ENCODE measurements at places on chromosomes 5 and 9.

DNA sequence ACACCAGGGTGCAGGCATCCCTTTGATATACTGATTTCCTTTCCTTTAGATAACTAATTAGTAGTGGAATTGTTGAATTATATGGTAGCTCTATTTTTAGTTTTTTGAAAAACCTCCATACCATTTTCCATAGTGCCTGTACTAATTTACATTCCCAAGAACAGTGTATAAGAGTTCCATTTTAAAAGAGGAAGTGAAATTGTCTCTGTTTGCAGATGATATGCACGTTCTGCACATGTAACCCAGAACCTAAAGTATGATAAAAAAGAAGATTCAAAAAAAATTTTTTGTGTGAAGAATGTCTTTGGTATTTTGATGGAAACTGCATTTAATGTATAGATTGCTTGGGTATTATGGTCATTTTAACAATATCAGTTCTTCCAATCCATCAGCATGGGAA is 424.0 kb upstream of the CCNH start:
- DNase-seq: no peak

DNA sequence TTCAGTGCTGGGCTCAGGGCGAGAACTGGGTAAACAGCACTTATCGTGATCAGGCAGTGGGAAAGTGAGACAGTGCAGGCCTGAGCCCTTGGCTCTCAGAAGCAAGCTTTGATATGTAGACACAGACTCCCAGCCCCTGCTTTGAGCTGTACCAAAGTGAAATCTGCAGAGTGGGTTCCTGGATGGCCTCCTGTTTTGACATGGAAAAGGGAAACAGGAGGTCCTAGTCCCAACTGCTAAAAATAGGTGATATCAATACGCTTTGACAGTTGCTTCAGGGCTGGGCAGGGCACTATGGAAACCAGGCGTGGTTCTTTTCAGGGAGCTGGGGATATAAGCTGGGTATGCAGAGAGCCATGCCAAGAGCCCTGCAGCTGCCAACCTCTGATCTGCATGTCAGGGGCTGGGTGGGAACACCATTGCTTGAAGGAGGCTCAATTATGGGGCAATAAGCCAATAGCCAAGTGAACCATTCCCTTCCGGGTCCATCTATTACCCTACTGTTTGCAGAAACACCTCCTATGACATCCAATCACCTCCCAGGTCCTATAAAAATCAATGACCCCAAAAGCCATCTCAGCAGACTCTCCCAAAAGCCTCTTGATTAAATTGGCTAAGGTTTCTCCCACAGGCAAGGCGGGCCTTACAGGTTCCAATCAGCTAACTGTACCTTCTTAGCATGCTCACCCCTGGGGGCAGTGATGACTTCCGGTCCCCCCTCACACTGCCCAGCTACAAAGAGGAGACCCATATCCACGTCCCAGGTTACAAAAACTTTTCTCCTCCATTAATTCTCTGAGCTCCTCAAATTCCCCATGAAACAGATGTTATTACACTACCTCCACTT is 45.8 kb downstream of the EPB41L4B start:
- no peak for DNase-seq

DNA sequence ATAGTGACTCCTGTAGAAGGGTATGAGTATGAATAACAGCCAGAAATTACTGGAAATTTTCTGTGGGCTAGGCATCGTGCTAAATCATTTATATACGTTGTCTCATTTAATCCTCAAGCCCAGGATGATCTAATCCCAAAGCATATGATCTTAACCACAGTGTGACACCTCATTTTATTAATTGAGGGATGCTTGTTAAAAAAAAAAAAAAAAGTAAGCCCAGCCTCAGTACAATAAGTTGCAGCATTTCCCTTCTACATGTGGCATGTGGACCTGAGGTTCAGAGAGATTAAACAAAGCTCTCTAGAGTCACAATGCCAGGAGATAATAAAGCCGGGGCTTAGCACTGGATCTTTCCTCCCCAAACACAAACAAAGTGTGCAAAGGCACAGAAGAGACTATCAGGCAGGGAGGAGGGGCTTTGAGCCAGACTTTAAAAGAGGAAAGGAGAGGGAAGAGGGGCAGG is 49.5 kb downstream of the KLF4 start:
- DNase-seq: no peak

DNA sequence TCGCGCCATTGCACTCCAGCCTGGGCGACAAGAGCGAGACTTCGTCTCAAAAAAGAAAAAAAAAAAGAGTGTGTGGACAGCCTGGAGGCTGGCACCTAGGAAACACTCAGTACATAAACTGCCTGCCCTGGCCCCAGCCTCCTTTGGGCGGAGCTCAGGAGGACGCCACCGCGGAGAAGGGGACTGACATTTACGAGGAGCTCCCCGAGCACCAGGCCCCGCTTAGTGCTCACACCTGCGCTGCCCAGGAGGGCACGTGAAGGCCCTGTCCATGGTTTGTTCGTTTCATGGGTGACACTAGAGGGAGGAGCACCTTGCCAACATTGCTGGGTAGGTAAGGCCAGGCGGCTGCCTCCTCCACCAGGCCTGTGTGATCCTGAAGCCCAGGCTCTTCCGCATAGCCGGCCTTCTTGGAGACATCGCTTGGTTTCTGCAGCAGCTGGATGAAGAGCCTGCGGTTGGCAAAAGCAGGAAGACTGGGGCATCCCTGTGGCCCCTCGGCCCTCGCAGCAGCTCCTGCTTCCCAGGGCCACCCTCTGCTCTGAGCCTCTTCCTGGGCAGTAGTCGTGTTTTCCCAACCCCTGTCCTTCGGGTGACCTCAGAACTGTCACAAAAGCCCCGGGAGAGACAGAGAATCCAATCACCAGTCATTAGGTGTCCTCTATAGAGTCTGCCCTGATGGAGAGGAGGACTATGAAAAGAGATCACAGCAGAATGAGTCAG is 26.2 kb upstream of the LAMC3 start:
- DNase-seq: no peak

- no peak for DNase-seq
These were observed 47.7 kb downstream of the PWWP2A start for GRCh38 chr5:160071516-160071915.

GRCh38 chr9:104858271-104858670 is 69.7 kb downstream of the ABCA1 start:
- no peak for DNase-seq

DNA sequence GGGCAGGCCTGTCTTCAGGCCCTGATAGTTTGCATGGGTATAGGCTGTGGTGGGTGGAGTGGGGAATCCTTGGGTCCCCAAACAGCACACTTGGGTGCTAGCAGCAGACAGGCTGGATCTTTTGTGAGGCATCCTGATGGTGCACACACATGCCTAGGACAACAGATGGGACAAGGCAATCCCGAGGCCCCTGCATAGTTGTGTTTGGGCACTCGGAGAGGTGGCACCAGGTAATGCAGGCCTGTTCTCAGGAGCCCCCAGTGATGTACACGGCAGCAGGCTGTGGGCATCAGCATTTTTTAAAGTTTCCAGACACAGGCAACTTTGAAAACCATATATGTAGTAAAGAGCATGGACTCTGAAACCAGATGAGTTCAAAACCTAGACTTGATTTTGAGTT is 65.4 kb downstream of the EPB41L4A start:
- no peak for DNase-seq

DNA sequence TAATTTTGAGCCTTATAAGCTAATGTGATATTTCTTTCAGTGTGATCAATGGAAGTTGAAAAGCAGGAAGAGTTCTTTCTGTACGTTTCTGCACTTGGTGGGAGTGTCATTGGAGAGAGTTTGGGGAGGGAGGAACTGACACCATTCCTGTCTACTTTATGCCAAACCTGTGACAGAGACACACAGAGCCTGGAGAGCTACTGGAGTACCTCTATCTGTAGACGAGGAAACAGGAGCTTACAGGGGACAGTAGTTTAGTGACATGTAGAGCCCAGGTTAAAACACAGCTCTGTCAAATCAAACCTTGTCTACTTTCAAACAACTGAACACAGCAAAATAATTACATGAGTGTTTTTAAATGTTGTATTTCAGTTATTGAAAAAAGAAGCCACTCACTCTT is 103.6 kb downstream of the PDE4D start:
- no peak for DNase-seq

DNA sequence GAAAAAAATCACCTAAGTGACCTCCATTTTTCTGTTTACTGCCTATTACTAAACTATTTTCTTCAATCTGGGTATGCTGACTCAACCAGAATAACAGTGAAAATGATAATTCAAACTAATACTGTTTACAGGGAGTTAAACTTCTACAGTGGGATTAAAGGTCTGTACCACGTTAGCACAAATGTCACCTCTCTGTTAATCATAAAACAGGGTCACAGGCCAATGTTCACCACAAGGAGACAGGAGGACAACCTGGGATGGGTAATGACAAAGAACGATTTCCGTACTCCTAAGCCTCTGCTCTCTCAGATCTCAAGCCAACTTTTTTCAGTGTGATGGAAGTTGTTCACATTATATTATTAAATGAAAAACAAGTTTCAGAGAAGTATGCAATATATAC is 2.3 kb downstream of the ALDOB start:
- DNase-seq: no peak

- DNase-seq: no peak
These were observed 119.3 kb downstream of the GDNF start for GRCh38 chr5:37720550-37720952.

DNA sequence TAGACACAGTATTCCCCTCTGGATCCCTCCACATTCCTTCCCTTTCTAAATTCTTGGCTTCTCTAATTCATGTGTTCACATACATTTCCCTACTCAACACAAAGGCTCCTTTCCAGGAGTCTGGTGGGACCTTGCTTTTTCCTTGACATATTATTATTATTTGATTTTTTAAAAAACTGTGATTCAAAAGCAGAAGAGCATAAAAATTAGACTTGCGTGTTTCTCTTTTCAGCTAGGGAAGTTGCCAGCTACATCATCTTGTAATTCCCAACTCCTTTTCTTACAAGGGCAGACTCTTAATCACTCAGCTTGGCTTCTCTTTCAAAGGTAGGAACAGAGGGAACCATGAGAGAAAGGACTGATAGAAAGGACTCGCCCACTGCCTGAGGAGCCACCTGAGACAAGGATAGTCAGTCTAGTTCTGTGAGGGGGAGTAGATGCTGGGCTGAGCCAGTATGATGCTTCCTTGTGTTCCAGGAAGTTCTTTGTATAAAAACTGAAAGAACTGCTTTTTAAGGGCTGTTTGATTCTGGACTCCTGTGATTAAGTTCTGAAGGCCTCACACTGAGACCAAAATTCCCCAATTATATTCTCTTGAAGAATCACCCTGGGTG is 51.0 kb upstream of the DPYSL3 start:
- DNase-seq: no peak

DNA sequence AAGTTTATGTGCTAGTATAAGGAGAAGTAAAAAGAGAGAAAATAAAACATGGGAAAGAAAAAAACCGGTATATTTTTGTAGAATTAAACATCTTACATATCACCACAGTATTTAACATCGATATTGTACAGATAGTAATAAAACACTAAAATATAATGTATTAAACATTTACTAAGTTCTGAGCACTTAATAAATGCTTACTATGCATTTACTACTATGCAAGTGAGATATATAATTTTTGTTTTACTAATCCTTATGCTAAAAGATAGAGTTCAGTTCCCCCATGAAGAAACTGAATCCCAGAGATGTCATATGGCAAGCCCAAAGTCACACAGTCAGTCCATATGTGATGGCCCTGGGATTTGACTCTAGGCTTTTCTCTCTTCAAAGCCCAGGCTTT is 51.1 kb downstream of the SH3TC2 start:
- DNase-seq: no peak

- DNase-seq: no peak
These were observed 40.1 kb upstream of the PDE8B start for GRCh38 chr5:77170196-77170890.

GRCh38 chr5:59149271-59149670 is 566.4 kb downstream of the RAB3C start:
- DNase-seq: no peak

- no peak for DNase-seq
These were observed 536 bp upstream of the STX17 start for GRCh38 chr9:99905833-99906402.

GRCh38 chr5:143447983-143448382 is 44.5 kb upstream of the NR3C1 start:
- DNase-seq: no peak

DNA sequence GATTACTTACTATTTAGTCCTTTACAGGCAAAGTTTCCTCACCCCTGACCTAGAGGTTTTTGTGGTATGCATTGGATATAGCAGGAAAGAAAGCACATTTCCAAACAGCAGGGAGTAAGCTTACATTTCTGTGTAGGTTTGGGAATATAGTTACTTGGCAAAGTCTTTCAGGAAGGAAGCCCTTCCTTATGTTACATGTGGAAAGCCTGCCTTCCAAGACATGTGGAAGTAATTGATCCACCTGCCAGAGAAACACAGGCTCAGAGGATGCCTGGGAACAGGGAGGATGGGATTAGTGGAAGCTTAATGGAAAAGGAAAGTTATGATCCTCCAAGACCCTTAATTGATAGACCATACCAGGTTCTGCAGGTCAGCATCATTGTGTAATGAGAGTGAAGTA is 87.3 kb upstream of the PPP1R2B start:
- no peak for DNase-seq

GRCh38 chr5:110753600-110753999 is 14.8 kb downstream of the SLC25A46 start:
- DNase-seq: no peak

DNA sequence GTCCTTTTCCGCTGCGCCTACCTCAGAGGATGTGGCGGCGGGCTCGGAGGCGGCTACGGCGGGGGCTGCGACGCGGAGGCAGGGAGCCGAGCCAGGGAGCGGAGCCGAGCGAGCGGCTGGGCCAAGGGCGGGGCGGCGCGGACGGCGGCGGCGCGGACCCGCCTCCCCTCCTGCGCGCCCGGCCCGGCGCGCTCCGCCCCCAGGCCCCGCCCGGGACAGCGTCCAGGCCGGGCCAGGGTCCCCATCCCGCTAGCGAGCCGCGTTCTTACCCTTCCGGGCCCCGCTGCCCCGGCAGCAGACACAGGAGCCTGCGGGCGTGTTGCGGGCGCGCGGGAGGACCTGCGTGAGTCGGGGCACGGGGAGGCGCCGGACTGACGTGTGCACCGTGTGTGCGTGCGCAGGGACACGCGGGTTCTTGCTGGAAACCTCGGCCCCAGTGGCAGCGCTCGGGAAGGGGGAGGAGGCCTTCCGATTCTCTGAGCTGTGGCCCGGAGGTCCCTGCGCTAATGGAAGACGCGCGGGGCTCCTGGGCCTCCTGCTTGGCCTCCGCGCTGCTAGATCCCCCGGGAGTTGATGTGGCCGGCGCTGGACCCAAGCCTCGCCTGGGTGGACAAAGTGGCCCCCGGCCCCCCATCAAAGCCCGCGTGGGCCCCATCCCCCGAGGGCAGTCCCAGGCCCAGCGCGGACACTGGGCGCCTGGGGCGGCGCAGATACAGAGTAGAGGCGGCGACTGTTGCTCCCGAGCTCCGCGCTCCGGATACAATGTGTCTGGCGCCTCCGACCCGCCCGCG is at the start of gene VDAC1:
Gene VDAC1, minus strand, starts transcription at position 350 of the 791 bp plus-strand sequence. CDS start 11,963 bp downstream, outside the sequence.
- DNase-seq: peak; percentile 51

All from stimulated activated CD4-positive, alpha-beta T cell treated with anti-CD3 and anti-CD28 coated beads, Interleukin-1b, Interleukin-23, amount 100 ng/mL, for 1 hour (primary cell).